ENCODE measurements at places on chromosomes 16 and 17.

DNA sequence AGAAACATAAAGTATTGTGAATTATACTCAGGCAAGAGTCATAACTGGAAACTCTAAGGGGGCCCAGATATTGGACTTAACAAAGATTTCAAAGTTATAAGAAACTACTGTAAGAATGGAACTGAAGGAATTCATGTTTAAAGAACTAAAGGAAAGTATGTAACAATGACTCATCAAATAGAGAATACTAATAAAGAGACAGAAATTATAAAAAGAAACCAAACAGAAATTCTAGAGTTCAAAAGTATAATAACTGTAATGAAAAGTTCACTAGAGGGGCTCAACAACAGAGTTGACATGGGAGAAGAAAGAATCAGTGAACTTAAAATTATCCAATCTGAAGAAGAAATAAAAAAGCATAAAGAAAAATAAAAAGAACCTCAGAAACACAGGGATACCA, 55.4 kb downstream of the ADCY9 start:
- no peak for DNase-seq

DNA sequence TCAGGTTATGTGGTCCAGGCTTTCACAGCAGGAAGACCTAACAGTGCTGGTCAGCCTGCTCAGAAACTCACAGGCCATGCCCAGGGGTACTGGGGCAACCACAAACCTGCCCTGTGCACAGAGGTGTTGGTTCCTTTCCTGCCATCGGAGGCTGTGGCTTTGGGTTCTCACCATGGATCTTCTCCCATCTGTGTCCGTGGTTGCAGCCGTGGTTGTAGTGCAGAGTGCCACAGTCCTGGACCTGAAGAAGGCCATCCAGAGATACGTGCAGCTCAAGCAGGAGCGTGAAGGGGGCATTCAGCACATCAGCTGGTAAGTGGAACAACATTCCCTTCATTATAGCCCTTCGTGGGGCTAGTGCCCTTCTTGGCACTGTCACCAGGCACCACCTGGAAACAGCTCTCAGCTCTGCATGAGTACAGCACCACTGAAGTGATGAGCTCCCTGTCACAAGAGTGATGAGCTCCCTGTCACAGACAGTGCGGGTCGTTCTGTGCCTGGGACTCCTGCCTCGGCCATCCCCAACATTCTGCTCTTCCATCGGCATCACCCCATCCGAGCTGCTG, 2.0 kb downstream of the SNRNP25 start:
- DNase-seq, result no peak

- DNase-seq, result no peak
Measured at GRCh38 chr16:72764015-72764654, 283.8 kb downstream of the ZFHX3 start.

GRCh38 chr16:2897110-2897509, 14.1 kb downstream of the FLYWCH2 start:
- no peak for DNase-seq

DNA sequence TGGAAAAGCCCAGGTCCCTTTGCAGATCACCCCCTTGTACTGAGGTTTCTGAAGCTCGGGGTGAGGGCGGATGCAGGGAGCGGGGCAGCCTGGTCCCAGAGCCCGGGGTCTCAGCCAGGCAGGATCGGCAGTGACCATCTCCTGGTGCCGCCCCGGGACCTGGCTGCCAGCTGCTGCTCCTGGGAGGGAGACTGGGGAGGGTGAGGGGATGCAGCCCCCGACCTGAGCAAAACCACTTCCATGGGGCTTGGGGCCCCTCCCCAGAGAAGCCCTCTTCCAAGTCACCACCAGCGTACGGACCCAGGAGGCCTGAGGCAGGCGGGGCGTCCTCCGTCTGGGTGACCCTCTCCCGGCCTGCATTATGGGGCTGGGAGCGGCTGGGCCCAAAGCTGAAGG, 14.8 kb downstream of the CD7 start:
- no peak for DNase-seq

GRCh38 chr17:13273806-13274205, 256.0 kb upstream of the ELAC2 start:
- DNase-seq, result peak; percentile 45

- DNase-seq, result no peak
Measured at GRCh38 chr17:34360601-34361270, 2.3 kb downstream of the CCL1 start.

- no peak for DNase-seq
Measured at GRCh38 chr16:49048557-49048956, 233.1 kb downstream of the CBLN1 start.

GRCh38 chr17:47879028-47879585, 16.9 kb upstream of the SP2 start:
- DNase-seq, result no peak

- peak; percentile 32 for DNase-seq
Measured at GRCh38 chr17:40499551-40500189, 1.8 kb downstream of the TNS4 start.

- no peak for DNase-seq
Measured at GRCh38 chr16:55706739-55707384, 51.1 kb downstream of the SLC6A2 start.

DNA sequence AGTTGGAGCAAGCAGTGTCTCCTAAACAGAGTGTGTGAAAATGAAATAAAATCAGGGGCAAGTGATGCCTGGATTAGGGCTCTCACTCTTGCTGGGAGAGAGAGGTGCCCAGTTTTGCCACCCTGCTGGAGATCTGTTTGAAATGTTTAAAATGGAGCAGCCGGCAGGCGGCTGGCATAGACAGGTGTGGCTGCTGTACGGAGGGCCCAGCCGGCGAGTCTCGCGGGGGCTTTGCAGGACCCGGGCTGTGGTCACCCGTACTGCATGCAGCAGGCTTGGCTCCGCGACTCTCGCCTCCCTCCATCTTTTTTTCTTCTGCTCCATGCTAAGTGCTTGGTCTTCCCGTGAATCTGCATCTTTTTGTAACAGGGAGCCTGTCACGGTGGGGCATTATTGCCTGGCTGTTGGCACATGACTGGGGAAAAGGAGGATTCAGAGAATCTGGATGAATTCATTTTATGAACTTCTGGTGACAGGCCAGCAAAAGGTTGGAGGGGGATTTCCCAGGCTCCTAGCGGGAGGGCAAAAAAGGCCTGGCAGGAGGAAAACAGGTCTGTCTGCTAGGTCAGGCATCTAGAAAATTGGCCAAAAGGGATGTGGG, 1.8 kb downstream of the ZNRF1 start:
- DNase-seq, result no peak

- peak; percentile 43 for DNase-seq
Measured at GRCh38 chr17:58710948-58711552, 18.6 kb downstream of the RAD51C start.

DNA sequence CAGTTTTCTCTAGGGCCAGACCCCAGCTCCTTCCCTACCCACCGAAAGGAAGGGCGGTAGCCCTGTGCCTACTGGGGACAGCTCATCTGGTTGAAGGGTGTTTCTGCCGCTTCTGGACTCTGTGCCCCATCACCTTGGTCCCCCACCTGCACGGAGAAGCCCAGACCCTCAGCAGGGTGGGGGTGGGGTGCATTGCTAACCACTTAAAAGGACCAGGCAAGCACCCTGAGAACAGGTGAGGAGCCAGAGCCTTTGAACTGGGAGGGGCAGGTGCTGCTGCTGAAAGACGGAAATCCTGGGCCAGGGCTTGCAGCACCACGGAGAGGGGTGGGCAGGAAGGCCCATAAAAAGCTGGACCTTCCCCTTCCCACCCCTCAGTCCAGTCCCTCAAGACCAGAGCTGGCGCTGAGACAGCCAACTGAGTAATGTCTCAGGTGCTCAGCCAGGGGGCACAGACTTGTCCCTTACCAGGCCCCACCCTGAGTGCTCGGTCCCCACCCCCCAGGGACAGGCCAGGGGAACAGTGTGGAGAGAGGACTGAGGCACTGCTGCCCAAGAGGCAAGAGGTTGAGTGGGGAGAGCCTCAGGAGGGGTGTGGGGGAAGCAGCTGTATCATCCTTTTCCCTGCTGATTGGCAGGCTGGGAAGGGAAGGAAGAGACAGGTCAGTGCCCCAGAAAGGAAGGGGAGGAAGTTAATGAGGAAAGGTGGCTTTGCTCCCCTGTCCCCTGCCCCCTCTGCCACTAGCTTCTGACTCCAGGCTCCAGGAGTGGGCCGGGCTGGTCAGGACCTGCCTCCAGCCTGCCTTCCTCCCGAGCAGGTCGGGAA, 10.9 kb upstream of the SP2 start:
- DNase-seq, result no peak

GRCh38 chr17:58121925-58122324, 26.3 kb upstream of the OR4D1 start:
- DNase-seq, result peak; percentile 4

DNA sequence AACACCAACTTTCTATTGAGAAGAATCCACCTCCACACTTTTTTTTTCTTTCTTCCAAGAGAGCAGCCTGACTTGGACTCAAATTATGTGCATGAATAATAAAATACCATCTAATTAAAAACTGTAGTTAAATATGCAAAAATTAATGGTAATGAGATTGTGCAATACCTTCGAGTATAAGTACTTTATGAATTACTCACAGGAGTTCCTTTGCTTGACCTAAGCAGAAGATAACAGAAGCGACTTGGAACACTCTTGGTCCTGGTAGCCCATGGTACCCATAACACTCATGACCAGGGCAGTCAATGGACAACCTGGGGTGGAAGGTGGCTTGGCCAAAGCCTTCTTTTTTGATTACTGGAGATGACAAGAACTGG, 203.5 kb upstream of the IRX3 start:
- DNase-seq, result no peak

- no peak for DNase-seq
Measured at GRCh38 chr17:29273924-29274323, 20.0 kb downstream of the NUFIP2 start.

DNA sequence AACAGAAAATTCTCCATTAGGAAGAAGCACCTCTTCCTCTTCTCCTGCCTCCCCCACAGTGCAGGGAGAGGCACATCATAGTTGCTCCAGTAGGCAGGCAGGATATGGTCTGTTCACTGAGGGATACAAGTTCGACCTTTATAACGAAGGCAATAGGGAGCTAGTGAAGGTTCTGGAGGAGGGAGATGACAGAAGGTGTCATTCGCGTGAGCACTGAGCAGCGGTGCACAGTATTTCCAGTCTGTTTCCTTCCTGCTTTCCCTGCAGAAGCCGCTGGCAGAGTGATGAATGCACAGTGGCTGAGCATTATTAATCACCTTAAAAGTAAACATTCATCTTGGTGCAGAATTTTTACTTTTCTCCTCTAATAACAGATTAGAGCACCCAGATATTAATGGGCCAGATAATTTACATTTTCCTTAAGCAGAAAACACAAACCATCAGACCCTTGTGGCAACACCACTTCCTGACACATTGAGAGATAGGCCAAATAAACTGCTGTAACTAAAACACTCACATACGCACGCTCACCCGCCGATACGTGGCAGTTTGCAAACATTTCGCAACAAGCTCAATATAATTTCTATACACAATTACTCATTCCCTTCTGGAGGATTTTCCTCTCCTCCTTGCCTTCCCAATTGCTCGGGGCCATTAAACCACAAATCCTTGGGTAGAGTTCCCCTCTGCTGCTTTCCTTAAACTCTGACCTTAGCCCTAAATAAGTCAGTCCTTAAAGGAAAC, 69.5 kb downstream of the AIPL1 start:
- peak; percentile 65 for DNase-seq

All from fibroblast of skin of left quadriceps (primary cell).